Regular cardiac myocyte (primary cell): ENCODE measurements at places on chromosomes 11 and 22. TPM values are rescaled to one million over a fixed set of nuclear protein-coding genes. Genes with fewer than 3 reads are reported as not detected.

GRAP2 gene
- under 0.01 TPM in 1 of 2 replicates, not detected in the other for total RNA-seq

OSBP2 gene
- 1.1 and 1.3 TPM in 2 replicates for total RNA-seq

MMP1 gene
- total RNA-seq, result 189 and 3,390 TPM in 2 replicates

RBFOX2 gene
- 121 and 168 TPM in 2 replicates for total RNA-seq

MYBPC3 gene
- total RNA-seq, result not detected in 2 replicates

CEND1 gene
- total RNA-seq, result 0.28 and 0.96 TPM in 2 replicates

CFAP68 gene
- 7.3 and 7.9 TPM in 2 replicates for total RNA-seq

HIRA gene
- 13.5 and 21.3 TPM in 2 replicates for total RNA-seq

KCNJ1 gene
- total RNA-seq, result under 0.01 TPM in 1 of 2 replicates, not detected in the other

MAPK11 gene
- 3.9 and 4.6 TPM in 2 replicates for total RNA-seq

MUC5B gene
- total RNA-seq, result not detected in 2 replicates

RNF214 gene
- total RNA-seq, result 6.8 and 7.3 TPM in 2 replicates

POLR3H gene
- total RNA-seq, result 14.4 and 18.8 TPM in 2 replicates

CXCR5 gene
- not detected in 2 replicates for total RNA-seq

RASGRP2 gene
- 2.0 TPM in 1 of 2 replicates, not detected in the other for total RNA-seq

SCUBE1 gene
- under 0.01 TPM in 1 of 2 replicates, not detected in the other for total RNA-seq

ROM1 gene
- 2.0 and 3.1 TPM in 2 replicates for total RNA-seq

MRGPRF gene
- total RNA-seq, result 9.4 and 10.1 TPM in 2 replicates

MS4A14 gene
- total RNA-seq, result not detected in 2 replicates

IRAG1 gene
- 14.8 and 61.4 TPM in 2 replicates for total RNA-seq

NUP160 gene
- 26.5 and 36.2 TPM in 2 replicates for total RNA-seq

C1QTNF6 gene
- 3.5 and 5.6 TPM in 2 replicates for total RNA-seq

SPON1 gene
- 0.19 and 0.85 TPM in 2 replicates for total RNA-seq

FKBP2 gene
- total RNA-seq, result 86.8 and 87.4 TPM in 2 replicates

MAPK8IP2 gene
- total RNA-seq, result under 0.01 TPM in 2 replicates

PARVG gene
- total RNA-seq, result under 0.01 TPM in 2 replicates

ZNF214 gene
- total RNA-seq, result 3.1 and 3.9 TPM in 2 replicates

NNMT gene
- total RNA-seq, result 192 and 615 TPM in 2 replicates

MUC6 gene
- not detected in 2 replicates for total RNA-seq

LIPT2 gene
- total RNA-seq, result 1.5 and 4.2 TPM in 2 replicates

MYOD1 gene
- not detected in 2 replicates for total RNA-seq

LIN7C gene
- total RNA-seq, result 58.9 and 85.1 TPM in 2 replicates

SPA17 gene
- 8.2 and 13.0 TPM in 2 replicates for total RNA-seq
